Urothelium cell line (cell line): ENCODE measurements at places on chromosomes 5 and 9.

- DNase-seq: peak; percentile 71
Observed at GRCh38 chr9:124342776-124343485, 72.3 kb downstream of the PSMB7 start.

DNA sequence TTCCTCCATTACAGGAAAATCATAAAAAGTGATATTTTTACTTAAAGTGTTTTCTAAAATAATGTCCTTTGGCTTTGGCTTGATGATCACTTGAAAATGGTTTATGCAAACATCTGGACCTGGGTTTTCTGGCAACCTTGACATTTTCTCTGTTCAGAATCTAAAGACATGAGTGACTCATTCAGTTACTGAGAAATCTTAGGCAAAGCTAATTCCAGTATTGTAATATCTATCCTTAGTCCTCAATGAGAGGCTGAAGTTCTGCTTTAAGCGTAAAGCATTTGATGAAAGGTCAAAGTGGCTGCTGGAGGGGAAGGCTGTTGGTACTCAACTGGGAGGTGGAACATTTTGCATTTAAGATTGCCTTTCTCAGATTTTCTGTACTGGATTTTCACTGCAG is 2.3 kb downstream of the MAN2A1 start:
- no peak for DNase-seq

- no peak for DNase-seq
Observed at GRCh38 chr9:127862075-127863011, 7.9 kb upstream of the ENG start.

DNA sequence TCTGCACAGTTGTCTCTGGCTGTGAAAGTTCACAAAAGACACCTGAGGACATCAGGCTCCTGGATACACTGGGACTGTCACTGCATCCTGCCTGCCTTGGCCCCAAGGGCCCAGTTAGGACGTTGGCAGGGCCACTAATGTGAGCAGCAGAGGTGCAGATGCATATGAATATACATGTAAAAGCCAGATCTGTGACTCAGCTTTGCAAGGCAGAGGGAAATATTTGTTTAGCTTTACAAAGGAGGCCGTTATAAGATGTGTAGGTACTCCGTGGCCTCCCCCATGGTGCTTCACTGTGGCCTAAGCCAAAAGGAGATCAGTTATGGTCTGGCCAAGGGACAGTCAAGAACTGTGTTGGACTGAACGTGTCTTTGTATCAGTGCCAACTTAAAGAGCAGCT is 4.1 kb upstream of the C1QTNF3 start:
- DNase-seq: no peak

- DNase-seq: peak; percentile 72
Observed at GRCh38 chr5:958701-959571, 49.7 kb upstream of the NKD2 start.

- DNase-seq: no peak
Observed at GRCh38 chr5:24831989-24832388, 187.2 kb upstream of the CDH10 start.

GRCh38 chr9:132995879-132996278 is 17.4 kb downstream of the GFI1B start:
- no peak for DNase-seq

DNA sequence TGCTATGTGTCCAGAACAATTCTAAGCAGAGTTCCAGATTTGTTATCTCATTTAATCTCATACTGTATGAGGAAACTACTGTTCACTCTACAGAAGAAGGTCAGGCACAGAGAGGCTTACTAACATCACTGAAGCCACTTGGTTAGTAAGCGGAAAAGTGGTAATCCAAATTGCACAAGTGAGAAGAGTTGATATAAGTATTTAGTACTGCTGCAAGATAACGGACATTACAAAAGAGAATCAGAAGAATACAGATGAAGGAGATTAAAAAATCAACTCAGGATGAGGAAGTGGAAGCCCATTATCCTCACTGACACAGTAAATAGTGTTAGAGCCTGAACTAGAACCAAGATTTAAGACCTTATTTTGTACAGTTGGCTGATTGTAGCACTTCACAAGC is 22.3 kb upstream of the TLR4 start:
- DNase-seq: no peak

GRCh38 chr9:130938652-130939404 is at the start of gene FIBCD1:
TSS of gene FIBCD1 (minus strand) at chr9:130939247. CDS start at chr9:130938607, 640 bp downstream.
- DNase-seq: peak; percentile 80

- DNase-seq: no peak
Observed at GRCh38 chr5:164265566-164265965, 760.1 kb downstream of the MAT2B start.

GRCh38 chr9:122364783-122365150 is 6.1 kb upstream of the PTGS1 start:
- DNase-seq: no peak

DNA sequence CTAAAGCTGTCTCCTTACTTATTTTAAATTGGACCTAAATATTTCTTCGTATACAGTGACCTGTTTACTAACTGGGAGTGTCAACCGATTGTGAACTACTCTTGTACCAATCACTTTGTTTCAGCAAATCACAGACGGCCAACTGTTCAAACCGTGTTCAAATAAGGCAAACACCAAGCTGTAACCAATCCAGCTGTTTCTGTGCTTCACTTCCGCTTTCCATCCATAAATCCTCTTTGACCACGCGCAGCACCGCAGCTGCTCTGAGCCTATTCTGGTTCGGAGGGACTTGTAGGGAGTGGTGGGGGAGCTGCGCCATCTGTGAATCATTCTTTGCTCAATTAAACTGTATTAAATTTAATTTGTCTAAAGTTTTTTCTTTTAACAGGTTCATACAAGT is 4.8 kb upstream of the FAM240B start:
- no peak for DNase-seq

DNA sequence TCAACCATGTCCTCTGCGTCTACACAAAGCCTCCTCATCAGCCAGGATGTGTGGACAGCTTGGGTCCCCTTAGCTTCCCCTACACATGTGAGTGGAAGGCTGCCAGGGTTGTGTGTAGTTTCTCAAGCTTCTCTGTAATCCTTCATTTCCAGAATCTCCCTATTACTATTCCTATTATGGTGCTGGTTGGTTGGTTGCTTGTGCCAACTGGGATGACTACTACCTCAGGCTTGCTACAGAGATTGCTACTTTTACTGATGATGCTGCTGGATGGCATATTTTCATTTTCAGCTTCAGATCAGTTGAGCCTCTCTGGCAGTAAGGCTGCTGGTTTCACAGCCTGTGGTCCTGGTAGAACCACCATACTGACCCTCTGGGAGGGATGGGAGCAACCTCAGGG is 39.9 kb downstream of the ATG10 start:
- DNase-seq: no peak

DNA sequence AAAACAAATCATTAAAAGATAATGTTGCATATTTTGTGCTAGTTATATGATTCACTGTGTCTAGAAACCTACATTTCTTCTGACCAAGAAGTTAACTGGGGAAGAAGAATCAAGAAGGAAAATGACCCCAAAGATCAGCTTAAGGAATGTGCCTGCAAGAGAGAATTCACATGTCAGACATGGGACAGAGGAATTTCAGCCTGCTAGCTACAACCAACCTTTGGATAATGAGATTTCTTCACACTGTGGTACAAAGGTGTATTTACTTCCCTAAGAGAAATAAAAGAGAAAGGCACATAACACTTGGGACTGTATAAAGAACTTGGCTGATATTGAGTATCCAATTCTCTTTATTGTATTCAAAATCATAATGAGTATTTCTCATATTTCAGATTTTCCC is 39.6 kb upstream of the ELL2 start:
- DNase-seq: no peak

DNA sequence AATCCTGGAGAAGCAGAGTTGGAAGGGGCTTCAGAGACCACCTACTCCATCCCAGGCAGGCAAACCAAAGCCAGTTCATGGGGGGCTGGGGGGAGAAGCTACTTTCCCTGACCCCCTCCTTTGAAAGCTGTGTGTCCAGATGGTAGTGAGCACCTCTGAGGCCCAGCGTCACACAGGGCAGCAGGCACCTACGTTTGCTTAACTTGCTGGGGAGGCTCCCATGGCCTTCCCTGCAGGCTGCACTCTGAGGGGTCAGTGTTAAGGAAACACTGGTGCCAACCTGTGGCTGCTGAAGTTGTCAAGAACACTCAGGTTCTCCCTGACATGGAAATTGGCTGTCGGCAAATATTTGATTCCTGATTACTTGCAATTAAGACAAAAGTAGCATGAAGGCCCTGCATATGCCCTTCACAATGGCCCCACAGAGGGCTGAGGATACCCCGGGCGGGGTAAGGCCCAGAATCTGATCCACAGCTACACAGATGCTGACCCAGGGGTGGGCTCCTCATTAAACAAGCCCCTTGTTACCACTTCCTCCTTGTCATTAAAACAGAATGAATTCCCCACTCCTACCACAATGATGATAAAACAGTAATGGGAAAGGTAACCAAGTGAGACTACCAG is 208.5 kb downstream of the FSTL4 start:
- no peak for DNase-seq

DNA sequence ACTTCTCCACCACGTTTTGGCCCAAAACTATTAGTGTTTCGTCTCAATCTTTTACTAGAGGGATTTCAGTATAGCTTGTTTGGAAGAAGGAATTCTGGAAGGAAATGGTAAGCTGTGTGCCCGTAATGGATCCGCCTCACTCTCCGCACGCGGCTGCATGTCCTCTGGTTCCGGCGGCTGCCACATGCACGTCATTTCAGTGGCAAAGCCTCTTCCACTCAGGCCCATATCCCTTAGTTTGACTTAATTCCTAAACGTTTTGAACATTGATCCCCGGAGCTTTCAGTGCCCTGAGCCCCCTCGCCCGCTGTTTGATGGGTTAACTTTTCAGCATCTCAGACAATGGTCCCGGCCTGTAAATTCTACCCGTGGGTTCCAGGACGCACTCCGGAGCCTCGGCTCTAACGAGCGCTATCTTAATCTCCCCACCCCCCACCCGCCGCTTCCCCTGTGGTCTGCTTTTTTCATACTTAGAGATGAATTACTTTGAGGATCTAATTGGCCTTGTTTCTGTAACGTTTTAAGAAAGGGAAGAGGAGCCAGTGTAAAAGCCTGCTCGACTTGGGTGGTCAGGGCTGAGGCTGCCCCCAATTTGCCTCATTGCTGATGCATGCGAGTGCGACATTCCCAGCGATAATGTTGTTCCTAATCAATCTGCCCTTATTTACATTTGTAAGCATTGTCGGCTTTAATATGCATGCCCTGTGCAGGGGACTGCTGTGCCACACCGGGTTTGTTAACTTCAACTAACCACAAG is 4.6 kb downstream of the PTCH1 start:
- DNase-seq: no peak

DNA sequence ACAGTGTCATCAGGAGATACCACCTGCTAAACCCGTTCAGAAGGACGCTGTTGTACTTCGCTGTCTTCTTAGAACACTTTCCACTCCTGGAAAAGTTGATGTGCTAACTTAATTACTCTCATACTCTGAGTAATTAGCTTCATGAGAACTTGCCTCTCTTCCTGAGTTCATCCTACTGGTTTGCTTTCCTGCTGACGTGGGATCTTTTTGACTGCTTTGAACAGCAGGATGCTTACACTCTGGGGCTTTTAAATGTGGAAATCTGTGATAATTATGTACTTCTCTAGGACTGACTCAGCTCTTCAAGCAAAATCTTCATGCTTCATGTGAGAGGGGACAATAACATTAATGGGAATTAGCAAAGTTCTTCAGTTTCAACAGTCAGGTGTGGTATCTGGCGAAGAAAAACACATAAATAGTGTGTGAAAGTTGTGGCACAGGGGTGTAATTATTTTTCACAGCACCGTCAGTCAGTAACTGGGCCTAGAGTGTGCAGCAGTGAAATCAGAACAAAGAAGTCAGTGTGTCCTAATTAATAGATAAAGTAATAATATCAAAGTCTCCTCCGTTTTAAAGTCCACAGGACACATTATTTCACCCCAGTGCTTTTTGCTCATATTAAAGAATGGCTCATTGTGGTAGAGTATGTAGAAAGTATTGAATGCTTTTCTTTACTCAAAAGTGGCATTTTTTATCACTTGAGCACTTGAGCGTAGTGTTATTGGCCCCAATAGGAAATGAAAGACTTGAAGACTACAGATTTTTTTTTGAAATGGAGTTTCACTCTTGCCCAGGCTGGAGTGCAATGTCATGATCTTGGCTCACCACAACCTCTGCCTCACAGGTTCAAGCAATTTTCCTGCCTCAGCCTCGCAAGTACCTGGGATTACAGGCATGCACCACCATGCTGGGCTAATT is 140.9 kb upstream of the DMRT1 start:
- no peak for DNase-seq

DNA sequence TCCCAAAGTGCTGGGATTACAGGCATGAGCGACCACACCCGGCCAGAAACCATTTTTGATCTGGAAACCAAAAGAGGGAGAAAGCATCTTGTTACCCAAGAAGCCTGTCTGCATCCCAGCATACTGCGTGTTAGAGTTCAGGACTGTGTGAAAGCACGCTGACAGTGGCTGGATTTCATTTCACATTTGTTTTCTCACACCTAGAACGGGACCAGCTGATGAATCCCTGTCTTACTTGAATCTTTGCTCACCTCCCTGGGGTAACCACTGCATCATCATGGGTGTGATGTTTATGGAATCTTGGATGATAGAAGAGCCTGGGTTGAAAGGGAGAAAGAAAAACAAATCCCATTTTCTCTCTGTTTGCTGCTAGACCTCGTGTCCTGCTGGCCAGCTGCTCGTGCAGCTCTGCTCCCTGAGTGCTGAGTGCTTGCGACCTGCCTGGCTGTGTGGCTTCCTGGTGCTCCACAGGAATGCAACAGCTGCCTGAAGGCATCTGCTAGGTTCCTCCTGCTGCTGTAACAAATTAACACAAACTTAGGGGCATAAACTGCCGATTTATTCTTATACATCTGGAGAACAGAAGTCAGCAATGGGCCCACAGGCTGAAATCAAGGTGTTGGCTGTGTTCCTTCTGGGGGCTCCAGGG is 378.3 kb upstream of the DAP start:
- DNase-seq: peak; percentile 30
